ENCODE measurements at places on chromosomes 5 and 9.
A peak's percentile ranks its signal among the peaks of the same experiment; 100 is the strongest.

DNA sequence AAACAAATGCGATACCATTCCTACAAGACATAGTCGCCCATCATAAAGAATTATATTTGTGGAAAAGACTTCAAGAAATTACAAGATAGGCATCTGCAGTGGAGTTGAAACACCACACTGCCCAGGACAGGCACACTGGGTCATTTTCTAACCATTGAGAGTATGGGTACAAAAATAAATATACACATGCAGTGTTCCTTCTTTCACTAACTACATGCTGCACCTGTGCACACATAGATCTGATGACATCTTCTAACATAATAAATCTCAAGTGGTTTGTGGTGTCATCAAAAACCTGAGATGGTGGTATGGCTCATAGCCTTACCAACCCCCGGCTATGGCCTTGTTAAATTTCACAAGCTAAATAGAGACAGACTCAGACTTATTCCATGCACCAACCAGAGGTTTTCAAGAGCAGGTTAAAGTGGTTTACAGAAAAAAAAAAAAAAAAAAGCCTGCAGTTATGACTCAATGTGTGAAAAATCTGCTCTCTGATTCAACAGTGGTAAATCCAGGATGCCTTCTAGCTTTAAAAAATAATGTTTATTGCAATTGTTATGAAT is 12.4 kb upstream of the NFIB start:
- no peak overlapping the region for H3K4me3 ChIP-seq
- no peaks in the 10 kb centered on the region for H3K36me3 ChIP-seq
- DNase-seq, result no peak
- H3K4me1 ChIP-seq, result peaks cover 17% of the 10 kb centered on the region
- peak overlapping the region; percentile 61 for H3K27ac ChIP-seq

DNA sequence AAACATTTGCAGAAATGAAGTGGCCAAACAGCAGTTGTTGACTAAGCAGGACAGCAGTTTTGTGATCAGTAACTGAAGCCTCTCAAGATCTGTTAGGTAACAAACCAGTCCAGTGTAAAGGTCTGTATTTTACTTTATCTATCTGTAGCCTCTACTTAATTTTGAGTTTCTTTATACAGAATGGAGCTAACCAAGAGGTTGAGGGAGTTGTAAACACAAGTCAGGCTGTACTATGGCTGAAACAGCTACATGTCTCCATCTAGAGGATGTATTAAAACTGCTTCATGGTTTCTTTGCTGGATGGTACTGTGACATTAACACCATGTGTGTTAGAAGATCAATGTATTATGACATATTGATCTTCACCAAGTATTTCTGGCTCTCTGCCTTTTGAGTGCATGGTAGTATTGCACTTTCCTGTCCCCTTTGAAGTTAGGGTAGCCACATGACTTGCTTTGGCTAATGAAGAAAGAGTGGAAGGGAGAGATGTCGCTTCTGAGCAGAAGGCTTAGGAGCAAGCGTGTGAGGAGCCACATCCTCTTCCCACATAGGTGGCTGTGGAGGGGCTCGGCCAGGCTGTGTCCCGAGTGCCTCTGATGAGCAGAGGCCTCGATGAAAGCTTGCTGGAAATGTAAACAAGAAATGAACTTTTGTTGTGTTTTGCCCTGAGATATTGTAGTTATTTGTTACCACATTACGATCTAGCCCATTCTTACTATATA is 105.6 kb upstream of the PCA3 start:
- DNase-seq, result no peak
- no peaks in the 10 kb centered on the region for H3K36me3 ChIP-seq
- no peak overlapping the region for H3K4me3 ChIP-seq
- H3K27me3 ChIP-seq, result no peaks in the 10 kb centered on the region
- peaks cover 28% of the 10 kb centered on the region for H3K4me1 ChIP-seq

DNA sequence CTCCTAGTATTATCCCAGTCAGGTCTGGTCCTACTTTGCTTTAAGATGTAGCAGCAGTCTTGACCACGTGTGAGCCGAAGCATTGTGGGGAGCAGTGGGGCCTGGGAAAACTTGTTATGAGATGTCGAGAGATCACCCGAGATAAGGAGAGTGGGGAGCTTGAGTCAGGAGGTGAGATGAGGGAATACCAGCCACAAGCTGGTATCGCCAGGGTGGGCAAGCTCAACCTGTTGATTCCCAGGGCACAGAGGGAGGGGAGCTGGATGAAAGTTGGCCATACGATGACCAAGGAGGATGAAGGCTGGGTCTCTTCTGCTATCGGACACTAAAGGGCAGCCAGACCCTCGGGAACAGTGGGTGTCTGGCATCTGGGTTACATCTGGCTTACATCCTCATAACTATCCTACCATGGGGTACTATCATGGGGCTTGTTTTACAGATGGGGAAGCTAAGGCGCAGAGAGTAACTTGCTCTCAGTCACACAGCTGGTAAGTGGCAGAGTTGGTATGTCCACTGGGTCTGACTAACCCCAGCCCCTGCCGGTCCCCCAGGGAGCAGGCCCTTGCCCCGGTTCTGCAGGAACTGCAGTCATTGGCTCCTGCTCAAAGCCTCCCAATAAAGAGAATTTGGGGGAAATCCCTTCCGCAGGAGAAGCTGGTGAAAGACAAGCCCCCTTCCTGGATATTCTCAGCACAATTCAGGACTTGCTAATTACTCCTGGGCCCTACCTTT is 13.4 kb upstream of the TIFAB start:
- no peak overlapping the region for H3K4me3 ChIP-seq
- H3K27me3 ChIP-seq, result no peaks in the 10 kb centered on the region
- peaks cover 3% of the 10 kb centered on the region for H3K4me1 ChIP-seq
- DNase-seq, result no peak
- no peak overlapping the region for H3K27ac ChIP-seq
- H3K36me3 ChIP-seq, result no peaks in the 10 kb centered on the region

- H3K36me3 ChIP-seq, result no peaks in the 10 kb centered on the region
- no peak overlapping the region for H3K4me3 ChIP-seq
- H3K27me3 ChIP-seq, result no peaks in the 10 kb centered on the region
- no peak for DNase-seq
- H3K4me1 ChIP-seq, result no peaks in the 10 kb centered on the region
These were observed 210.4 kb downstream of the SH3GL2 start for GRCh38 chr9:17789316-17789715.

- no peak for DNase-seq
- no peaks in the 10 kb centered on the region for H3K27me3 ChIP-seq
- H3K36me3 ChIP-seq, result no peaks in the 10 kb centered on the region
- no peak overlapping the region for H3K4me3 ChIP-seq
- H3K4me1 ChIP-seq, result no peaks in the 10 kb centered on the region
These were observed 151.9 kb downstream of the NDUFS4 start for GRCh38 chr5:53712327-53712726.
